ENCODE measurements at places on chromosomes 5 and 9.

- no peak for ATAC-seq
Measured at GRCh38 chr9:85142496-85142911, 473.0 kb downstream of the NTRK2 start.

DNA sequence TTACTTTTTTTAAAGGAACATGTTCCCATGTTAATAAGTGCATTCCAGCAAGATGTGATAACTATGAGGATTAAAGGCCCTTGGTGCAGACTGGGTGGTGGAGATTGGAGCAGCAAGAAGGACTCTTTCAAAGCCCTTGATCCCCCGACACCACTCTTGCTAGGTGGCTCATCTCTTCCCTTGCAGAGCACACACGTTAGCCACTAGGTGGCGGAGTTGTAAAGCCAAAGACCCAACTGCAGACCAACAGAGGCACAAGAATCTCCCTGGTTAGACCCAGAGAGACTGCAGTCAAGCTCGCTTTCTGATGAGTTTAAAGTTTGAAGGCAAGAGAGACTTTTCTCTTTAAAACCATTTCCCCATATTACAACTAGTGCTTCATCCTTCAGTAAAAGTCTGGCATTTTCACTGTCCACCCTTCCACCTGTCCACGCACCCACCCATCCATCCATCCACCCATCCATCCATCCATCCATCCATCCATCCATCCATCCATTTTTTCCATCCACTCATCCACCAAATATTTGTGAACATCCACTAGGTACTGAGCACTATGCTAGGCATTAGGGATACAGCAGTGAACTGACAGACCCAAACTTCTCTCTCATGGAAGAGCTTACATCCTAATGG is 226.9 kb downstream of the MSX2 start:
- peak; percentile 99 for ATAC-seq

DNA sequence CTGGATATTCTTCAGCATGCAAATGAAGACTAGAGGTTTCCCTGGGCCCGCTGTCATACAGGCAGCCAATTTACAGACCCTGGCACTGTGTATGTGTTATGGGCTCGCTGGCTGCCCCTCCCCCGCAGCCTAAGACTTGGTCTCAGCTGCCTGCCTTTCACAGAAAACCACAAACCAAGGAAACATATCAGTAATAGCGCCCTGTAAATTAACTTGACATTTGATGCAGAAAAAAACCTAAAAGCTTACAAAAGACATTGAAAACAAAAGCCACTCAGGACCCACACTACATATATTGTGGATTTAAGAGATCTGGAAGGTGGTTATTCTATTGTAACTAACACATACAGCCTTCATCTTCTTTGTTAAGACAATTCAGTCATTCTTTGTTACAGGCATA is 287.0 kb upstream of the TMEM161B start:
- ATAC-seq, result no peak

- no peak for ATAC-seq
Measured at GRCh38 chr5:162274679-162275078, 207.1 kb downstream of the GABRG2 start.

- ATAC-seq, result peak; percentile 87
Measured at GRCh38 chr9:14400658-14400995, 86.7 kb upstream of the NFIB start.

DNA sequence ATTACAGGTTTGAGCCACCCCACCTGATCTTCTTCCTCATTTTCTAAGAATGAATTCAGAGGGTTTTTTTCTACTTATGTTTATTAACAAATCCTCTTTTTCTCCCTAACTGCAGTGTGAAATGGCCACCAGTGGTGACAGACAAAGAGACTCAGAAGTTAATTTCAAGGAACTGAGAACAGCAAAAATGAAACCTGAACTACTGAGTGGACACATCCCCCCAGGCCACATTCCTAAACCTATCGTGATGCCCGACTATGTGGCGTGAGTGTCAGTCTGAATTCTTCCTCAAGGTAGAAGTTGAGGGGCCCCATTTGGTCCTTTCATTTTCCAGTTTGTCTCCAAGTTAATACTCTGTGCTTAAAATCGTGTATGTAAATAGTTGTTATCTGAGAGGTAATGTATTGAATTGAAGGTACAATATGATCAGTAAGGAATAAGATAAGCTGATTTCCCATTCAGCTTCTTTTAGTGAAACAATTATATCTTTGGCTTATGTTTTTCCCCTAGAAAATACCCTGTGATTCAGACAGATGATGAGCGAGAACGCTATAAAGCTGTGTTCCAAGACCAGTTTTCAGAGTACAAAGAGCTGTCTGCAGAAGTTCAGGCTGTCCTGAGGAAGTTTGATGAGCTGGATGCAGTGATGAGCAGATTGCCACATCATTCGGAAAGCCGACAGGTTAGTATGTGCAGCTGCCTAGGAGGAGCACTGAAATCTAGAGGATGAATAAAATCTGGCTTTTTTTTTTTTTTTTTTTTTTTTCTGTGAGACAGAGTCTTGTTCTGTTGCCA is 17.7 kb downstream of the MARVELD2 start:
- no peak for ATAC-seq

DNA sequence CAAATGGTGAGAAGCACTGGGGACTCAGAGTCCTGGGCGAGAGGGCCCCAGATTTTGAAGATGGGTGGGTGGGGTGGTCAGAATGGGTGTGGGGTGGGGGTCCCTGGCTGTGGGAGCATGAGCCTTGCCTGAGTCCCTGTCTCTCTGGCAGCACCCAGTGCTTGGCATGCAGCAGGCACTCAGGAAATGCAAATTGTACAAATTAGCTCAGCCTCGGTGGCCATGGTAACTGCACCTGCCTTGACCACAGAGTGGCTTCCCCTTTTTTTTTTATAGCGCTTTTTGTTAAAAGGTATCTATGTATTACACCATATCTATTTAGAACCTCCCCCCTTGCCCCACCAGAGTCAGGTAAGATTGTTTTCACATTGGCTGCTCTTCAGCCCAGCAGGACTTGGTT is 19.2 kb upstream of the PITX1 start:
- ATAC-seq, result no peak

- no peak for ATAC-seq
Measured at GRCh38 chr5:151014680-151015343, 5.6 kb upstream of the GPX3 start.

- ATAC-seq, result no peak
Measured at GRCh38 chr5:72055636-72056035, 51.6 kb upstream of the MAP1B start.

DNA sequence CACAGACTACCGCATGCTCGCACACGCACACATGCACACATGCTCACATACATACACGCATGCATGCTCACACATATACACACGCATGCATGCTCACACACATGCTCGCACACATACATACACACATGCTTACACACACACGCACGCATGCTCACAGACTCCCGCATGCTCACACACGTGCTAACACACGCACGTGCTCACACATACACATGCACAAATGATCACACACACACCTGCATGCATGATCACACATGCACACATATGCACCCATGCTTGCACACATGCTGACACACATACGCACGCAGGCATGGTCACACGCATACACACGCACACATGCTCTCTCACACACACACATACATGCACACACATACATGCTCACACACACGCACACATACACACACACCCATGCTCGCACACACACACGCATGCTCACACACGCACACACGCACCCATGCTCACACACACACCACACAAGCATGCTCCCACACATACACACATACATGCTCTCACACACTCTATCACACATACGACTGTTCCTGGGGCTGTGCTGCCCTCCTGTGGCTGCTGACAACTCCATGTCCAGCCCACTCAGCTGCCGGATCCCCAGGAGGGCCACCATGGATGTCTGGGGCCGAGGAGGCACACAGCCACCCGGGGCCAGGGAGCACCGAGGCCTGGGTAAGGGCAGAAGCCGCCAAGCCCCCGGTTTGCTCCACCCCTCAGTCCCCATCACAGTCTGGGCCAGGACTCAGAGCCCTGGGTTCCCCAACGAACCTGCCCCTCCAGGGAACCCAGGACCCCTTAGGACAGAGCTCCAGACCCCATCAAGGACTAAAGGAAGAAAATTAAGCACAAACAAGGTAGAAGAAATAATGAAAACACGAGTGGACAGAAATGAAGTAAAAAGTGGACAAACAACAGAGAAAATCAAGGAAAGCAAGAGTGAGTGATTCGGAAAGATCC is 31.4 kb upstream of the EGFL7 start:
- ATAC-seq, result peak; percentile 97

DNA sequence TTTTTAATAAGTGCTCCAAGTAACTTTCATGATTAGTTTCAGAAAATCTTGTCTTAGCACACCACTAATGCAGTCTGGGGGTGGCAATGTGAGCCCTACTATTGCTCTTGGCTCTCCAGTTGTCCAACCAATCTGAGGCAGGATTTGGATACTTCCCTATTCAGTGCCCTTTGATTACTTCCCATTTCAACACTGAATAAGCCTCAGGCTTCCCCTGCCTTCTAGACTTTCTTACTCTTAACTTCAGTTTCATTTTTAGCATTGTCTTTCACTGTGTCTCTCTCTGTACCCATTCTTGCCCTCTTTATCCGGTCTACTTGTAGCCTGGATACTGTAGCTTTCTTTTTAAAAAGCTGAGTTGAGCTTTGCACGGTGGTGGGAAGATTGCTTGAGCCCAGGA is 186.1 kb downstream of the C9orf152 start:
- ATAC-seq, result no peak

DNA sequence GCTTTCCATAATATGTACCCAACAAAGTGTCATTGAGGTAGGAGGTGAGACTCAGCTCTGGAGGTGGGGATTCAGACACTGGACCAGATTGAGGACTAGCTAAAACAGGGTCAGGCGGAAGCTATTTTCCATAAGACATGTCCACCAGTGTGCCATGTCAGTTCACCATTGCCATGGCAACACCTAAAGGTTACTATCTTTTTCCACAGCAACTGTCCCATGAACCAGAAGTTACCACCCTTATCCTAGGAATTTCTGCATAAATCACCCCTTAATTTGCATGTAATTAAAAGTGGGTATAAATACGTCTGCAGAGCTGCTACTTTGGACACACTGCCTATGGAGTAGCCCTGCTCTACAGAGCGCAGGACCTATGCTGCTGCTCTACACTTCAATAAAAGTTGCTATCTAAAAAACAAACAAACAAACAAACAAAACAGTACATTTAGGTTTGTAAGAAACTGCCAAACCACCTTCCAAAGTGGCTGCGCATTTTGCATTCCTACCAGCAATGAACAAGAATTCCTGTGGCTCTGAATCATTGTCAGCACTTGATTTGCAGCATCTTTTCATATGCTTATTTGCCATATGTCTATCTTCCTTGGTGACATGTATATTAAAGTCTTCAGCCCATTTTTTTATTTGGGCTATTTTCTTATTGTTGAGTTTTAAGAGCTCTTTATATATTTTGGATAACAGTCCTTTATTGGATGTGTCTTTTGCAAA is 18.0 kb upstream of the TRIM32 start:
- no peak for ATAC-seq

DNA sequence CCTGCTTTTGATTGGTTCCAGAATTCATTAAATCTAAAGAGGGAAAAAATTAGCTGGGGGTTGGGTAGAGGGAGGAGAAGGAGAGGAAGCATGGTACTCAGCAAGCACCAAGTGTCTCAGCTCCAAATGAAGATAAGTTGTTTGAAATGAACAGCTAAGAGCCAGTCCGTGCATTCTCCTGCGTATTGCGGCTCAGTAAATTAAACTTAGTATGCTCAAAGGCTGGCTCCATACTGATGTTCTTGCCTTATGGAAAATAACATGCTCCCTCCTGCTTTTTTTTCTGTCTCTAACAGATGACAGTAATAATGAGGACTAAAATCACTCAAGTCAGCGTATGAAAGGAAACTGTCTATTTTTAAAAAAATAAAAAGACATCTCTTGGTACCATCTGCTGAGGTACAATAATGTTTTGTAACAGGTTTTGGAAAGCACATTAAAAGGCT is 161.0 kb downstream of the SPATA31D1 start:
- ATAC-seq, result peak; percentile 88

- ATAC-seq, result no peak
Measured at GRCh38 chr5:67971223-67971830, 244.2 kb upstream of the PIK3R1 start.

DNA sequence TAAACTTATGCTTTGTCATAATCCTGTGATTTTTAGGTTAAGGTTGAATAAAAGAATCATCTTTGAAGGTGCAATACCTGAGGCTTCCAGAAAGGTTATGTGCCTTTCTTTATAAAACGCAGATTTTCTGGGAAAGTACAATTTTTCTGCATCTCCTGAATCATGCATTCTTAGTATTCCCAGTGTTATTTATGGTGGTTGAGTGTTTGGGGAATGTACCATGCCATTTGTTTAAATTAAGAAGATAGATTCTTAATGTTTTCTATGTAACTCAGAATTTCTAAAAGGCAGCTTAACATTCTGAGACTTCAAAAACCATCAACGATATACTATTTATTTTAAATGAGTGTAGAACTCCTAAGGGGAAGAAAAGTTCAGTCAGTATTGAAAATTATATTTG is 108.1 kb upstream of the FBN2 start:
- peak; percentile 27 for ATAC-seq

DNA sequence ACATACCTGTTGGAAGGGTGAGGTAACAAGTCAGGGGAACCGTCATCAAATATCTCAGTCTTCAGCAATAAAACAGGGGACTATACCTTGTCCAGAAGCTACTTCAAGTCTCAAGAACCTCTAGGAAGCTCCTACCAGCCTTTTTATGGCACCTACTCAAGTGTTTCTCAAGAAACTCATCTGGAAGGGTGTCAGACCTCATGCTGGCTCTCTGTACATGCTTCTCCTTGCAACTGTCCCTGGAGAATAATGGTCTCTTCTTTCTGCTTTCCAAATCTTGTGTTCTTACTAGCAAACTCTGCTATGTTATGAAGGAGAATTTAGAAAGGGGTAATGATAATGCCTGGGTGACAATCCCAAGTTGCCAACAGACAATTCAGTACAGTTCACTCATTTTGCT is 8.3 kb upstream of the PTAR1 start:
- ATAC-seq, result no peak

DNA sequence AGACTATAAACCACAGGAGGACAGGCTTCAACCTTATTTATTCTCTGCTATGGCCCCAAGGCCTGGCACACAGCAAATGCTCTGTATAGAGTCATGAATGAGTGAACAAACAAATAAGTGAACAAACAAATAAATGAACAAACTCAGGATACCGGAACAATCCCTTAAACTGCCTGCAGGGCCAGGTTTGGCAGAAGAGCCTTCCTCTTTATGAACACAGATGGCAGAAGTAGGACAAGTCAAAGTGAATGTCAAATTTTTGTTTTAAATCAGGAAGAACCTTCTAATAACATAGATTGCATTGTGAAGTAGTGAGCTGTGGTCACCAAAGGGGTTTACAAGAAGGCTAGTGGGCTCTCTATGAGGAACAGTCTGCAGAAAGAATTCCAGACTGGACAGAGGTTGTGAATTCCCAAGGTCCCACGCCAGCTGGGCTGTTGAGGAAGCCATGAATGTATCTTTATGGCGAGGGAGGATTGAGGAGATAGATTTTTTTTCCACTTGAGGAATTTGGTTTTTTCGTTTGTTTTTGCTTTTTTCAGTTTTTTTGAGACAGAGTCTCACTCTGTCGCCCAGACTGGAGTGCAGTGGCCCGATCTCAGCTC is 30.3 kb upstream of the STING1 start:
- 0 out of 3 replicates have a peak, but pooled peaks have one; percentile 11 for ATAC-seq
